ENCODE measurements at places on chromosomes 5 and 9.
A peak's percentile ranks its signal among the peaks of the same experiment; 100 is the strongest.

DNA sequence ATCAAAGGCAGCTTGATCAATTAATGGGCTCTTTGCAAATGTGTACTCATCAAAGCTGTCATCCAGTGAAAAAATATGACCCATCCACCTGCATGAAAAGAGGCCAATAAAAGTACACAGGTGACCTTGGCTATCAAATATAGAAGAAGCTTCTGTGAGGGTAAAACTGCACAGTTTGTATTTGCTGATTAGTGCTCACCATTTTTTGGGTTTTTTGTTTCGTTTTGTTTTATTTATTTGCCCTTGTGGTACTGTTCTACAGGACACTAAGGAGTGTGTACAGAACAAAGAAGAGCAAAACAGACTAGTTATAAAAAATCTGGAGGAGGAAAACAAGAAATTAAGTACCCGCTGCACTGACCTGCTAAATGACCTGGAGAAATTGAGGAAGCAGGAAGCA lies 101.3 kb downstream of the CNTLN start:
- no peak for DNase-seq

DNA sequence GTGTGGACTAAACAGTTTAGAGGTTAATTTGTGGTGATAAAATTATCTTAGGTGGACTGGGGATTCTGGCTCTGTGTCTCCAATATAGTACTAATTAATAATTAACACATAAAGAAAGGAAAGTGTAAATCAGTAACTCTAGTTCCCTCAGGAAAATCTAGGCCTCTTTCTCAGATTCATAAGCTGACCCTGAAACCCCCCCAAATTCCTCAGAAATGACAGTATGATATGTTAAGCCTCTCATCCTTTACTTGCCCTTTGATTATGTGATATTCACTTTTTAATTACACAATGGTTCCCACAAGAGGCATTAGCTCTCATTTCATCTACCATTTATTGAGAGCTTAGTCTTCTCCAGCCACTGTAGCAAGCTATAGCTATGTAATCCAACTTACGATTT lies 636.2 kb upstream of the SEMA6A start:
- DNase-seq, result no peak

DNA sequence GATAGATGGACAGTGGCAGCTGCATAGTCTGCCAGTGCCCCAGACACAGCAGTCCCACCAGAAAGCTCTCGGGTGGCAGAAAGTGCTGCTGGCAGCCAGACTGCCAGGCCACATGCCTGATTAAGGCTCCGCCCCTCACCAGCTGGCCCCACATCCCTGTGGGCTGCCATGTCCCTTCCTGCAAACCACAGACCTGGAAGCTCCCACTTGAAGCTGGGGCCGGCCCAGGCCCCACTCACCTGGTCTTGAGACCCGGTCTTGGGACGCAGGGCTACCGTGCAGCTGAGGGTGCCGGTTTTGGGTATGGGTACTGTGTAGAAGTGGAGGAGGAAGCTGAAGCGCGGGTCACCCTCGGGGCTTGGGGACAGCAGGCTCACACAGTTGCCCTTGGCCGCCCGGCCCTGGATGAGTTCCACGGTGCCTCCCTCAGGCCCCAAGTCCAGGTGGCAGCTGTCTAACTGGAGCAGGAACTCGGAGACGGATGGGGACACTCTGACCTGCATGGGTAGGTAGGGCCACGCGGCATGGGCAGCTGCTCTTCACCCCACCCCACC lies 15.3 kb downstream of the FPGS start:
- DNase-seq, result no peak

DNA sequence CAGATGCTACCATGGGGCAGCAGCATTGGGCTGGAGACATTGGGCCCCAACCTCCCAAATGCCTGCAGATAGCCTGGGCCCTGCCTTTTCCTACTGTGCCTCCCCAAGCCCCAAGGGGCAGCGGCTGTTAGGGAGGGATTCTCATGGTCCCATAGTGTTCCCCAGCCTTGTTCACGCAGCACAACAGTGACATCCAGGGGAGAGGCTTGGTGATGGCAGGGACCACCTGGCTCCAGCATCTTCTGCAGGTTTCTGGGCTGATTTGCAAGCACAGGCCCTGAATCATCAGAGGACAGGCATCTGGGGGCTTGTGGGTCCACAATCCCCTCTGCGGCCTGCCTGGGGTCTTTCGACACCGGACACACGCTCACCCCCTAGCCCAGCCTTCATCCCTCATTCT lies 354.6 kb downstream of the SLIT3 start:
- peak; percentile 58 for DNase-seq

DNA sequence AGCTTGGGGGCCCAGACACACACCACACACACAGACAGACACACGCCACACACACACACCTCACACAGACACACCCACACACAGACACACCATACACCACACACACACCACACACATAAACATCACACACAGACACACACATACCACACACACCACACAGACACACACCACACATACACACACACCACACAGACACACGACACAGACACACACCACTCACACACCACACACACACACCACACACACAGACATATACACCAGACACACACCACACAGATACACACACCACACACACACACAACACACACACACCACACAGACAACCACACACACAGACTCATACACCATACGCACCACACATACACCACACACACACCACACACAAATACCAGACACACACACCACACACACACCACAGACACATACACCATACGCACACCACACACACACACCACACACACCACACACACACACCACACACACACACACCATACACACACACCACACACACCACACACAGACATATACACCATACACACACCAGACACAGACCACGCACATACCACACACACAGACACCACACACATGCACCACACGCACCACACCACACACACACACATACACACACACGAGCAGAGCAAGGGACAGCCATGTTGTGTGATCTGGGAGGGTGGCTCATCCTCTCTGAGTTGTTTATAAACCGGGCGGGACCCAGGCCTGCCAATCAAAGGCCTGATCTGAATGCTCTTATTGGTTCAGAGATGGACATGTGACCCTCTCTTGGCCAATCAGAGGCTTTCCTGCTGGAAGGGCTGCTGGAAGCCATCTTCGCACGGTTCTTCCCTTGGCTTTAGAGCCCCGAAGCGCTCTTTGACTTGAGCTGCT lies 148.3 kb downstream of the GAPVD1 start:
- DNase-seq, result peak; percentile 36

DNA sequence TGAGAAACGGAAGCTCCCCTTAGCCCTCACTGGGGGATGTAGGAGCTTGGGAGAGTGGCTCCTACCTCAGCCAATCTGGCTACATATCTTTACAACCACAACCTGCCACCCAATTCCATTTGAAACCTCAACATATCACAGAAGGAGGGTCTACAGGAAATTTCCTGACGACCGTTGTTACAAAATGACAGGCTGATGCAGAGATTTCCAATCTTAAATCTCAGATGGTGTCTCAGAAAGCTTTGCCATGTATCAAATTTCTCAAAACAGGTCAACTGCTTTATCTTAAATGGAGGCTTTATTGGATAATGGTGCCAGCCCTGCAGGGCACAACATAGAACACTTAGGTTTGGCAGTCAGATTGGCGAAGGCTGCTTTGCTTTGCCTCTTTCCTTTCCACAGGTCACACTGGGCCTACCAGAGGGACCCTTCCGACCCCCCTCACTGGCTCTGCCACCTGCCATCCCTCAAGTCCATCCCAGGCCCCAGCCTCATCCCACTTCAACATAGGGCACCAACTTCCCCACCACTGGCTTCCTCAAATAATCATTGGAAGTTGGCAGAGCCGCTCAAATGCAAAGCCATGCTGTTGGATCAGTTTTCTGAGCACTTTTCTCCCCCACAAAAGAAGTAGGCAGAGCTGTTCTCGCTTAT lies 11.1 kb upstream of the SPATA31E1 start:
- no peak for DNase-seq

DNA sequence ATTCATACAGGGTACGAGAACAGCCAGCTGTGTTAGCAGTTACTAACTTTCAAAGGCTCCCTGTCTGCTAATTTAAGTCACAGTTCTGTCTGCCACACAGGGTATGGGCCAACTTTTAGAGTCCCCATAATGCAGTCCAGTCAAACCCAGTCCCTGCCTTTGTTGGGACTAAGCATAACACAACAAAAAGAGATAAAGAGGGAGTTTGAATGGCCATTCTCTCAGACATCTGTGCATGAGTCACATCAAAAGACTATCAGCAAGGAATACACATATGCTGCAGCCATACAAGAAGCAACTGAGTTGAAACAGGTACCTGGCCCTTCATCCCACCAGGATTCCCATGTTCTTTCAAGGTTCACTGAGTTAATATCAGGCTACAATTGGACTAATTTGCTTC lies 744.5 kb upstream of the C9orf72 start:
- no peak for DNase-seq

GRCh38 chr5:150429410-150429873 lies 16.7 kb upstream of the CD74 start:
- DNase-seq, result no peak

- no peak for DNase-seq
These were observed 132.4 kb upstream of the OTULINL start for GRCh38 chr5:14449052-14449661.

GRCh38 chr9:3793971-3794383 lies 268.2 kb upstream of the RFX3 start:
- DNase-seq, result no peak

DNA sequence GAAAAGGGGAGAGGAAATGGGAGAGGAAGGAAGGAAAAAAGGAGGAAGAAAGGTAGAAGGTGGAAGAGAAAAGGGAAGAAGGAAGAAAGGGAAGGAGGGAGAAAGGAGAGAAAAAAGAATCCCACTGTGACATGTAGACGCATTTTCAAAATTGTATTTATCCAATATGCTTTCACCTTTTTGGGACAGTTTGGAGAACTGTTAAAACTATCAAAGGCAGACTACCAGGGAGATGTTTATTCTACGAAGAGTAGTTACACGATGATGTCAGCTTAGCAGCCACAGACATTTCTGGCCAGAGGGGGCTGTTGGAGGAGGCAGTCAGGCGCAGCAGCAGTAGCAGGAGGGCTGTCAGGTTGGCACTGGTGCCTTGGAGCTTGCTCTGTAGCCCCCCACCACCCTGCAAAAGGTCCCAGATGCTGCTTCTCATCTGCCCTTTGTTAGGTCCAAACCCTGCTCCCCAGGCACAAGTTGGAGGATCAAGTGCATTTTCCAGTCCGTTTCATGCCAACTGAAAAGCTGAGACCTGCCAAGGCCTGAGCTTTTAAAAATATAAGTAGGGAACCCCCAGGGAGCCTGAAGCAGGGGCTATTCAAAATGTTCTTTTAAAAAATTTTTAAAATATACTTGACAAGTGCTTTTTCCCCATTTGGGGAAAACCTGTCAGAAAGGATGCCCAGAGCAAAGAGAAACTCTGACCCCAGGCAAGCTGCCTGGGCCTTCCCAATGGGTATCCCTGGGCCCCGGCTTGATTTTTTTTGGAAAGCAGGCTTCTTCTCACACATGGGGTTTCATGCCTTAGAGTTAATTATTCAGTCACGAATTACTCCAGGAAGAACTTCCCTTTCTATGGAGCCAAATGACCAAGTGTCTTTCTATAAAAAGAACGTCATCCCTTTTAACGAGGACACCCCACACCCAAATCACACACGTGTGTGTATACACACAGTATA lies 203.3 kb downstream of the SLIT3 start:
- no peak for DNase-seq

GRCh38 chr9:78677326-78677725 lies 380.4 kb downstream of the PSAT1 start:
- DNase-seq, result no peak
